ENCODE measurements at places on chromosomes 5 and 9.

DNA sequence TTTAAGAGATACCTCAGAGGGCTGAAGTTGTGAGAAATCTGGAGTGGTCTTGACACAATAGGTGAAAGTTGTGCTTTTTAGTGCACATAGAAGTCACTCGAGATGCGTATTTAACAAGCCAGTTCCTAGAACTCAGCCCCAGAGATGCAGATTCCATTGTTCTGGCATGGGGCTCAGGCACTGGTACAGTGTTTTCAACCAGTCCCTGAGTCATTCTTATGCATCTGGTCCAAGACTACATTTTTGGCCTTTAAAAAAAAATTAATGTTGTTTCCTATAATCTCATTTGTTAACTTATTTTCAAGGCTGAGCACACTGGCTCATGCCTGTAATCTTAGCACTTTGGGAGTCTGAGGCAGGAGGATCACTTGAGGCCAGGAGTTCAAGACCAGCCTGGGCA is 29.6 kb downstream of the PTTG1 start:
- no peak for DNase-seq

DNA sequence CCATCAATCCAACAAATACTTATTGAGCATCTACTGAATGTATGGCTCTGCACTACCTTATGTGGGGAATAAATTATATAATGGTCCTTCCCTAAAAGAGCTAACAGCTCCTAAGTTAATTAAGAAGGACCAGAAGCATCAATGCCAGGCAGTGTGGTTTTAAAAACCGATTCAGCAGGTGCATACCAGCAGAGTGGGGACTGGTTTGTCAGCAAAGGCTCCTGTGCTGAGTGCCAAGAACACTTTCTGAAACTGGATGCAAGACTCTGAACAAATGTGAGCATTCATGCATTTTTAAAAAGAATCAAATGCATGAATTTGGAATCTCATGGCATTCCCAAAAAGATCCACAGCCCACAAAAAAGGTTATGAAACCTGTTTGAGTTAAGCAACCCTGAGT is 142.2 kb downstream of the AUH start:
- DNase-seq, result no peak

DNA sequence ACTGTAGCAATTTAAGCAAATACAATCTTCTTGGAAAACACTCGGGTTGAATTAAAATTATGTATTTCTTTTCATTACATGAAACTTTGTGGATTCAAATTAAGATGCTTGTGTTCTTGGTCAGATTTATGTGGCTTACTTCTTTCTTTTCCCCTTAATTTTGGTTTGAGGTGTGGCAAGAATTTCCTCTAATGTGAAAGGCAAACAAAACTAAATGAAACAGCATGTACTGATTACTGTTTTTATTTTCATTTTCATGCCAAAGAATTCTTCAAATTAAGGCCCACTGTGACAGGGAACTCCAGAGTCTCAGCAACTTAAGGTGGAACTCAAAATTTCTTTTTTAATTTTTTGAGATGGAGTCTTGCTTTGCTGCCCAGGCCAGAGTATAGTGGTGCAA is at the start of gene OMD:
Gene OMD, minus strand, starts transcription at position 132 of the 400 bp plus-strand sequence. CDS start 6,913 bp downstream, outside the sequence.
- DNase-seq, result no peak

DNA sequence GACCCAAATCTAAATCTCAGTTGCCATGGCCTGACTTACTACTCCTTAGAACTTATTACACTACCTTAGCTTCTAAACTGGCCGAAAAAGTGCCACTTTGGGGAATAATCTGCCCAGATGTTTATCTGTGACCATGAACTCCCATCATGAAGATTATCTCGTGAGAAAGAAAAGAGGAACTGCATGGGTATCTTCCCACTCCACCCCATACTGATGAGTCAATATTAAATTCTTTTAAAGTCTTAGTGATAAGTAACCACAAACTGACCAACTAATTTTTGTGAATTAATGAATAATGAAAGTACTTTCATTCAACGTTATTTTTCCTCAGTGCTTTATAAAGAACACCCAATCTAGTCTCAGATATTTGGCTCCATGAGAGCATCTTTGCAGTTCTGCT is 493.5 kb downstream of the EBF1 start:
- no peak for DNase-seq

DNA sequence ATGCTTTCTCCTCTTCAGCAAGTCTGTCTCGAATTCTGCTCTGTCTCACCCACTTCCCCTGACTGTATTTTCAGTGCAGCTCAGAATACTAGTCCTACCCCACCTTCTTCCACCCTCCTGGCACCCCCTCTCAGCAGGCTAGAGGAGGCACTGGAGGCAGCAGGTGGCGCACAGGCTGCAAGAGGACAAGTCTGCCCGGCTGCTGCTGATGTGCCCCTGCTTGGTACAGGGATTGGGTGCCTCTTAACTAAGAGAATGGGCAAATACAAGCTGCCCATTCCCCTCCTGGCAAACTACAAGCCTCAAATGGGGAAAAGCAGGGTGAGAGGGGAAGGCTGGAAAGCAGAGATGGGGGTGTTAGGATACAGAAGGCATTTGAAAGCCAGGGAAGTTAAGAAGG is 5.1 kb downstream of the TLN1 start:
- DNase-seq, result no peak

DNA sequence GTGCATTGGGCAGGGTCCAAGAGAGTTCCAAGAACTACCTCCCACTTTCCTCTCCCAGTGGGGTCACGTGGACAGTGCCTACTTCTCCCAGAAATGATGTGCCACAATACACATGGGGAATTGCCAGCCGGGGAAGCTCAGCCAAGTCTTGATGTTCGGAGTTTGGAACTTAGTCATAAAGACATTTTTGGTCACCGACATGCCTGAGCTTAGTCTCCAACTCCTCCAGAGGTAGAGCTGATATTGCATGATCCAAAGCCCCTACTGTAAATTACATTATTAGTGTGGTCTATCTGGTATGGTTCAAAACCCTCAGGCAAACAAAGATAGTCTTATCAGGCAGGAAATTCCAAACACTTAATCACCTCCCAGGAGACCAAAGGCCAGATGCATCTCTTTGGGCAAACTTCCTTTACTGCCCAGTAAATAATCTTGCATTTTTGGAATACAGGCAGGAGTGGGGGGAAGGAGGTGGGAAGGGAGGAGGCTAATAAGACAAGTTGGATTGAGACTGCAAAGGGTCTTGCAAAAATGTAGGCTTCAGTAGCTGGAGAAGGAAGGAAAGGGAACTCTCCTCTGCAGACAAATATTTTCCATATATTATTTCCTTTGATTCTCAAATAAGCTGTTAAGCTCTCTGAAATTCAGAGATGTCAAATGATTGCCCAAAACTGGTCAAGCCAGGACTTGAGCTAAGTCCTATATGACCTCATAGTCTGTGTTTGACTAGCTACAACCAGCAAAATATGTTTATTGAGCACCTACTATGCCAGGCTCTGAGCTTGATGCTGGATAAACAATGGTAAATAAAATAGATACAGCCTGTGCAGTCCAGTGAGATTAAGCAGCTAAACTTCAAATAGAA is 99.4 kb downstream of the DRD1 start:
- DNase-seq, result peak; percentile 6

GRCh38 chr9:134101623-134102149 is 33.9 kb upstream of the BRD3 start:
- DNase-seq, result no peak

DNA sequence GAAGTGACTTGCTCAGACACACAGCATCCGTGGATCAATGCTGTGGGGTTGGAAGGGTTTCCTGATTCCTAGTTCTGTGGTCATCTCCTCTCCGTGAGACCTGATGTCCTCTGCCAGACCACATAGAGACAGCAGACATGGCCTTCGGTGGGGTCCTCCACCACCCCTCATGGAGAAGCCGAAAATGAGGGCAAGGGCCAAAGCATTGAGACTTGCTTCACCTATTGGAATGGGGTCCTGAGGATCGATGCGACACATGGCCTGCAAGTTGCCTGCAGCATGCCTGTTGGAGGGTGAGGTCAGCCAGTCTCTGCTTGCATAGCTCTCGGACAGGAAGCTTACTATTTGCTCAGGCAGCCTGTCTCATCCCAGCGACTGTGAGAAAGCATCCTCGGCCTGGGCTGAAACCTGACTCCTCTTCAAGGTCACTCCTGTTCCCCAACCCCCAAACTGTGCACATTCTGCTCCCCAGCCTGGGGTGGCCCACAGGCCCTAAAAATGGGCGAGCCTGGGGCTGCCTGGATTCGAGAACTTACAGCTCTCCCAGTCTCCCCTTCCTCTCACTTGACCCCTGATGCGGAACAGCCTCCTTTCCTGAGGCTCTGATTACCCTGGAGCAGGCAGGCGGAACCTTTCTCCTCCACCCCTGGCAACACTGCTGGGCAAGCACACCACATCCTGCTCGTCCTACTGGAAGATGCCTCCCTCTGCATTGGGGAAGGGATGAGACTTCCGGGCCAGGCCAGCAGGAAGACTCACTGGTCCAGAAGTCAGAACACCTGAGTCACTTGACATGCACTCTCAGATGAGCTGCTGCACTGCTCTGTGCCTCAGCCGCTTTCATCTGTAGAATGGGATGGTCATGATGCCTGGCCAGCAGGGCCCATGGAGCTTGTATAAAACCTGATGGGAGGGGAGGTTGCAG is 186.9 kb downstream of the RGS3 start:
- no peak for DNase-seq

GRCh38 chr5:170296935-170297588 is 515 bp downstream of the LCP2 start:
- DNase-seq, result no peak
